SK-N-SH treated with all-trans-retinoic acid at 6 μM for 48 hours (cell line): ENCODE measurements at places on chromosomes 16 and 17.

DNA sequence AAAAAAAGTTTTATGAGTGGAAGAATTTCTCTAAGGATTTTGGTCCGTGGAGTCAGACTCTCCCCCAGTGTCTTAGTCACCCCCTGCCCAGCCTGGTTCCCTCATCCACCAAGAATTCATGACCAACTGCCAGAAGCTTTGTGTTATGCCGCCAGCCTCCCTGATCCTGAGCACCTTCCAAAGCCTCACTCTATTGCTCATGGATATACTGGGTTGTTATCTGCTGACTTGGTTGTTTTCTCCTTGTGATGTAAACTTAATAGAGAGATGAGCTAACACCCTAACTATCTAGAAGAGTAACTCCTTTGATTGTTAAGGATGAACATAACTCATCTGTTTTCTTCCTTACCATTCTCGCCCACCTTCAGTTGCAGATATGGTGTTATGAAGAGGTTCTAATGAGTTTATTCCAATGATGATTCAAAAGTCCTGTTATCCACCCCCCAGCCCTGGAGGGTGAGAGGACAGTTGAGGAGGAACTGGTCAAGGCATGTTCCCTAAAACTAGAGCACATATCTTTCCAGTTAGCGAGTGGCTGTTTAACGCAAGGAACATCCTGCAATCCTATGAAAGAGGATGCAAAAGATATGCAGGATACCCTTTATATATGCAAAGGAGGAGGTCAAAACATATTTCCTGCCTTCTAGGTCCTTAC, 1.5 kb upstream of the PSMD3 start:
- no peak for ATAC-seq

- ATAC-seq, result no peak
Measured at GRCh38 chr17:57947369-57947768, 7.8 kb downstream of the CUEDC1 start.

- no peak for ATAC-seq
Measured at GRCh38 chr17:39328815-39329214, 72.6 kb downstream of the FBXL20 start.

- peak; percentile 57 for ATAC-seq
Measured at GRCh38 chr17:59284317-59284716, 47.1 kb upstream of the YPEL2 start.

DNA sequence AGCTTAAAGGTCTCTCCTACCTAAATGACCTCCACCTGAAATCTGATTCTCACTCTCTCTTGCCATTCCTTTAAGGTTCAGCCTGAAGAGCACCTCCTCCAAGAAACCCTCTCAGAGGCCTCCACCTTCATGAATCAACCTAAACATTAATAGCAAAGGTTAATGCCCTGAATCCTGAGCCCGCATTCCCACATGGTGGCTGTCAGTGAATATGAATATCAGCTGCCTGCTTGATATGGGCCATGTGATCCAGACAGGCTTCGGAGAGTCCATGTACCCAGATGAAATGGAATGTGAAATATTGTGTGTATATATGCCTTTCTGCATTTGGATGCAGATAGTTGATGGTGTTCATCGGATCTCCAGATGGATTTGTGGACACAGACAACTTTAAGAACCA, 317.5 kb downstream of the TOX3 start:
- no peak for ATAC-seq

GRCh38 chr17:81431545-81432482, 36.6 kb downstream of the BAHCC1 start:
- ATAC-seq, result no peak

GRCh38 chr17:29572691-29573557, 4.4 kb downstream of the TP53I13 start:
- peak; percentile 40 for ATAC-seq

DNA sequence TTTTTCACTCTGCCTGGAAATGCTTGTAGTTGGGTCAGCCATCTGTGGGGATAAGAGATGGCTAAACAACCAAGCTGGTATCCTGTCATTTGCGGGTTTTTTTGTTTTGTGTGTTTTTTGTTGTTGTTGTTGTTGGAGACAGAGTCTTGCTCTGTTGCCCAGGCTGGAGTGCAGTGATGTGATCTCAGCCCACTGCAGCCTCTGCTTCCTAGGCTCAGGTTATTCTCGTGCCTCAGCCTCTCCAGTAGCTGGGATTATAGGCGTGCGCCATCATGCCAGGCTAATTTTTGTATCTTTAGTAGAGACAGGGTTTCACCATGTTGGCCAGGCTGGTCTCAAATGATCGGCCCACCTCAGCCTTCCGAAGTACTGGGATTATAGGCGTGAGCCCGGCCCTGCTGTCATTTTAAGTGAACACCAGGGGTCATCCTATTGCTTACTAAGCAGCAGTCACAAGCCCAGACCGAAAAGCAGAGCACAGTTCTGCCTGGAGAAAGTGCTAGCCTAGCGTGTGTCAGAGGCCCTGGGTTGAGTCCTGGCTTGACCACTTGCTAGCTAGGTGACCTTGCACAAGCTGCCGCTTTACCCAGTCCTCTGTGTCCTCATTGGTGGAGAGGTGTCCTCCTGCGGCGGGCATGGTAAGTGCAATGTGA, 4.6 kb downstream of the SMCR8 start:
- 0 out of 3 replicates have a peak, but pooled peaks have one; percentile 7 for ATAC-seq

- ATAC-seq, result peak; percentile 46
Measured at GRCh38 chr17:49494986-49495841, at the start of gene NGFR. NGFR (plus strand) TSS chr17:49495293; CDS start chr17:49495418, 125 bp downstream.

- ATAC-seq, result no peak
Measured at GRCh38 chr16:10383626-10384025, 2.2 kb upstream of the ATF7IP2 start.

GRCh38 chr17:63140255-63140654, 174.2 kb downstream of the TANC2 start:
- ATAC-seq, result peak; percentile 26; the same call in 2 of the 3 replicates

- peak; percentile 85 for ATAC-seq
Measured at GRCh38 chr17:32584792-32585191, 98.0 kb downstream of the CDK5R1 start.
